Dermis microvascular lymphatic vessel endothelial cell (primary cell): ENCODE measurements at places on chromosomes 5 and 9. TPM values are rescaled to one million over a fixed set of nuclear protein-coding genes. Genes with fewer than 3 reads are reported as not detected.

DNA sequence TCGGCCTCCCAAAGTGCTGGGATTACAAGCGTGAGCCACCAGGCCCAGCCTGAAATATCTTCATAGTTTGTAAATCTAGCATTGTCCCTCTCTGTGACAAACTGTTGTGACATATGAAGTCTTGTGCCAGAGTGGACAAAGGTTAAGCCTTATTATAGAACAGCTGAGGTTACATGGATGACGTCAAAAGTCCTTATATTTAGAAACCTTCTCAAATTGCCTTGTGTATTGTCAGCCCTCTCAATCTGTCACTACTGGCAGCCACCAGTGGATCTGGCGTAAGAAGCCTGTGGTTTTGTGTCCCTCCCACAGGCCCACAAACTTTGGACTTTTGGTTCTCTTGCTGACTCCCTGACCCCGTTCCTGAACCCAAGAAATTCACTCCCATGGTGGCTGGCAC is 79.4 kb upstream of the CCDC112 start:
- no peak for DNase-seq

GRCh38 chr9:68951879-68952659 is 61.8 kb downstream of the PRKACG start:
- no peak for DNase-seq

GRCh38 chr9:134443174-134444037 is 117.2 kb downstream of the RXRA start:
- DNase-seq, result peak; percentile 82

FCN2 gene
- total RNA-seq, result not detected in 2 replicates

GPR150 gene
- total RNA-seq, result 0.13 TPM in 2 replicates
